Naive thymus-derived CD8-positive, alpha-beta T cell (primary cell): ENCODE measurements at places on chromosomes 13 and 19. TPM values are rescaled to one million over a fixed set of nuclear protein-coding genes. Genes with fewer than 3 reads are reported as not detected.

The SHISA2 gene
- 1.5 TPM for total RNA-seq

The NCAN gene
- not detected for total RNA-seq

GRCh38 chr13:36813225-36813624 is 5.8 kb upstream of the RFXAP start:
- H3K36me3 ChIP-seq: no peaks in the 10 kb centered on the region
- no peak for DNase-seq
- peaks cover 14% of the 10 kb centered on the region for H3K27me3 ChIP-seq

- no peaks in the 10 kb centered on the region for H3K36me3 ChIP-seq
- H3K4me3 ChIP-seq: peak overlapping the region; percentile 97
- H3K4me1 ChIP-seq: peaks cover 86% of the 10 kb centered on the region
- peak; percentile 48 for DNase-seq
These were observed 6.2 kb downstream of the CARD8 start for GRCh38 chr19:48249502-48250014.

DNA sequence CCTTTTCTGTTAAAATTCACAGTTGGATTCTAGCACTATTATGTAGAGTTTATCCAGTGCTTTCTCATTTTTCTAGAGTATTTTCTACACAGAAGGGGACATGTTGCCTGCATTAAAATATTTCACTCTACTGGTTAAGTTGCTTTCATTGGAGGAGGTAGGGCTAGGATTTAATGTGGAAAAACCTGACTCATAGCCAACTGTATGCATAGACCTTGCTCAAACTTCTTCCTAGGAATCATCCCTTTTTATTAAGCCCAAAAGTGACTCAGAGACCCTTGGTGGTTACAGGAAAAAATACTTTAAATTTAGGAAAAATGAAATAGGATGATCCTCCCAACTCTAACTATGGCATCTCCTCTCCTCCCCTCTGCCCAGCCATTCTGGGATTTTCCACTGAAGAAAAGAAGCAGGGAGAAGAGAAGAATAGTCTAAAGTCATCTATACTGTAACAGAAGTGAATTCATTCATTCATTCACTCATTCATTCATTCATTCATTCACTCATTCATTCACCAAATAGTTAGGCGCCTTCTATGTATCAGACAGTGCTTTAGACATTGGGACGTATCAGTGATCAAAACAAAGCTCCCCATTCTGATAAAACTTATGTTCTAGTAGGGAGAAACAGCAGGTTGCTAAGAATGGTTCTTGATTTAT is 109.0 kb upstream of the HTR2A start:
- H3K27me3 ChIP-seq: peaks cover 18% of the 10 kb centered on the region
- H3K4me1 ChIP-seq: no peaks in the 10 kb centered on the region
- no peak for DNase-seq

GRCh38 chr13:95499811-95500712 is 52.5 kb upstream of the CLDN10 start:
- no peak overlapping the region for H3K27ac ChIP-seq
- no peak for DNase-seq
- no peaks in the 10 kb centered on the region for H3K4me1 ChIP-seq
- peaks cover 28% of the 10 kb centered on the region for H3K36me3 ChIP-seq
- no peak overlapping the region for H3K4me3 ChIP-seq
